ENCODE measurements at places on chromosomes 3 and 15.

- no peak for DNase-seq
Observed at GRCh38 chr15:101537483-101538080, 48.1 kb upstream of the PCSK6 start.

- DNase-seq: no peak
Observed at GRCh38 chr3:50617096-50617791, at the start of gene MAPKAPK3. MAPKAPK3 (plus strand) TSS chr3:50617151; CDS start chr3:50617566, 415 bp downstream.

DNA sequence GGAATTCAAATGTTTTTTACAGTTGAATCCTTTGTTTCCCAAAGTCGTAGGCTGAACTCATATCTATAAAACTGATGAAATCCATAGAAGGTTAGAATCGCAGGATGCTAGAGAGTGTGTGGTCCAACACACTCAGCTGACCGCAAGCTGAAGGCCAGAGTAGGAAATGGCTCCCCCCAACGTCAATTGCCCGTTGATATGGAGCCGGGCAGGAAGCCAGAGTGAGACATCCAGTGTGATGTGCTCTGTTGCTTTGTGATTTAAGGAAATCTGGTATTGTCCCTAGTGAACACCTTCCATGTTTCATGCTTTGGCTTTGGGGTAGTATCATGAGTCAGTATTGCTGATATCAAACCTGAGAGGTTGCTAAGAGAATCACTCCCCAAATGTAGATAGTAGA lies 5.8 kb upstream of the MEX3B start:
- DNase-seq: no peak

- no peak for DNase-seq
Observed at GRCh38 chr3:171874251-171874681, 31.1 kb downstream of the TMEM212 start.

DNA sequence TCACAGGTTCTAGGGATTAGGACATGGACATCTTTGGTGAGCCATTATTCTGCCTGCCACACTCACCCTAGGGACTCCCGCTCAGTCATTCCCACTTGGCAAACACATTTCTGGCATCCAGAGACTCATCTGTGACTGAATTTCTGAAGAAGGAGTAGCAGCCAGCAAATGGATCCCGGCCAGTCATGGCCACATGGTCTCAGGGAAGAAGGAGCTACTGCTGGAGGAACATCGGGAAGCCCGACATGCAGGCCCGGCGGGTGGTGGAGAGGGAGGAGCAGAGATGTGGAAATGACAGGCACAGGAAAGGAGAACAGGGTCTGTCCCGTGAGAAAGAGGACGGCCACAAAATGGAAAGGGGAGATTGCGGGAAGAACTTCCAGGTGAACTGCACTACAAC lies 65.4 kb downstream of the SEMA5B start:
- DNase-seq: no peak

DNA sequence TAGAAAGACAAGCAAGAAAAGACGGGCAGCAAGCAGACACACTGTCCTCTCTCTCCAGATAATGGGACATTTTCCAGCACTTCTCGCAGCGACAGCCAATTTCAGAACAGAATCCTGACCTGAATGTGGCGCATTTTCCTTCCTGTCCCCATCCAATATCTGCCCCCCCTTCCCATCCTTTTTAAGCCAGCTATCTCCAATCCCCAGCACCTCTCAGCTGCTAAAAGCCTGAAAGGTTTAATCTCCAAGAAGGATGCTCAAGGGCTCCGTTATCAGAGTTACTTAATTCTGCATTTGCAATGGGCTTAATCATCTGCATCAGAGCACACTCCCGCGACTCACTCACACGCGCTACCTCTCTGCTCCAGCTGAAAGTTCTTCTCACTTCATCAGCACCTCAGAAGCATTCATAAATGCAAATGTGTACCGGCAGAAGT lies 50.5 kb downstream of the SRGAP3 start:
- no peak for DNase-seq

- DNase-seq: no peak
Observed at GRCh38 chr3:128804811-128805155, 74.6 kb upstream of the ACAD9 start.

DNA sequence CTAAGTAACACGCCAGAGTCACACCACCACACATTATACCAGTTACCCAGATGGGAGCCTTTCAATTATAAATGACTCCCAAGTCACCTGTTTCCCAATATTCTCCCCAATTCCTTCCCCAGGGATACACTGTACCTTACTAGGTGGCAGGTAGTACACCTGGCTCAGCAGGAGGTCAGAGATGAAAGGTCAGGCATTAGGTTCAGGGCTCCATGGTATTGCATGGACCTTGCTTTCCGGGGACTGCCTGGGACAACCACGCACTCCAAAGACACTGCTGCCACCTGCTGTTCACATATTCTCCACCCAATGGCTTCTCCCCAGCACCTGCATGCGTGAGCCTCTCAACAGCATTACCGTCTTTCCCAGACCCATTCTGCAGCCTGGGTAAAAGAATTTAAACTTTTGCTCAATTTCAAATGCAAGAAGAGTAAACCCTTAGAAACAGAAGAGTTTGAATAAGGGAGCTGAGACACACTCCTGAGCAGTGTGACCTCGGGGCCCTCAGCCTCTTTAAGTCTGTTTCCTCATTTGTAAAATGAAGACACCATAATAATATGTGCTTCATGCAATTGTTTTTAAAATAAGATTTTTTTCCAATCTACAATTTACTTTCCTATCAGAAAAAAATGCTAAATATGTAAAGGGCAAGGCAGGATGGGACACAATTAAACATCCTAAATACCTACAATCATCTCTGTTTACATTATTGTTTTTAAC lies 28.0 kb upstream of the LACTB start:
- DNase-seq: peak; percentile 25

GRCh38 chr15:100114100-100114499 lies 227.7 kb downstream of the ADAMTS17 start:
- DNase-seq: no peak

DNA sequence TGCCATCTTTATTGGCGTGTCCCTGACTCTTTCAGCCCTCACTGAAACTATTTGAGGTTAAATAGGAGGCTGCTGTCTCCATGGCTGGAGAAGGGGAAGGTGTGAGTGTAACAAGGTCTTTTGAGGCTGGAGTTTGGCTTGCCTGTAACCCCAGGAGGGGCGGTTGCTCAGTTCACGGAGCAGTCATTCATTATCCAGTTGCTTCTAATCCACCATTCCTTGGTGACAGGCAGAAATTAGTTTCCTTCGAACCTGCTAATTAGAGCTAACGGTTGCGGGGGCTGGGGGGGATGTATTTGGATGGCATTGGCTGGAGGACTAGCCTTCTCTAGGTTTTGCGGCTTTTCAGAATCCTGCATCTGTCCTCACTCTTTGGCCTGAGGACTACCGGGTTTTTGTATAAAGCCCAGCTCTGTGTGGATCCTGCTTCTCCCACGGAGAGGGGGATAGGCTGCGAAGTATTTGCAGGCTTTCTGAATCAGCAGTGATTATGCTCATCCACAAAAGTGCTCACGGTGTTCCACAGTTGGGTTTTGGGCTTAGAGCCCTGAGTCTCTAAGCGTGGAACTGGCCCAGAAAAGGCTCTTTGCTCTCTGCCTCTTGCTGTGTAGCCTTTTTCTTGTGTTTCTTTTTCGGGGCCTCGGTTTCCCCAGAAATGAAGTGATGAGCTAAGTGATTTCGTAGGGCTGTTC lies 18.6 kb downstream of the FGD5 start:
- no peak for DNase-seq

DNA sequence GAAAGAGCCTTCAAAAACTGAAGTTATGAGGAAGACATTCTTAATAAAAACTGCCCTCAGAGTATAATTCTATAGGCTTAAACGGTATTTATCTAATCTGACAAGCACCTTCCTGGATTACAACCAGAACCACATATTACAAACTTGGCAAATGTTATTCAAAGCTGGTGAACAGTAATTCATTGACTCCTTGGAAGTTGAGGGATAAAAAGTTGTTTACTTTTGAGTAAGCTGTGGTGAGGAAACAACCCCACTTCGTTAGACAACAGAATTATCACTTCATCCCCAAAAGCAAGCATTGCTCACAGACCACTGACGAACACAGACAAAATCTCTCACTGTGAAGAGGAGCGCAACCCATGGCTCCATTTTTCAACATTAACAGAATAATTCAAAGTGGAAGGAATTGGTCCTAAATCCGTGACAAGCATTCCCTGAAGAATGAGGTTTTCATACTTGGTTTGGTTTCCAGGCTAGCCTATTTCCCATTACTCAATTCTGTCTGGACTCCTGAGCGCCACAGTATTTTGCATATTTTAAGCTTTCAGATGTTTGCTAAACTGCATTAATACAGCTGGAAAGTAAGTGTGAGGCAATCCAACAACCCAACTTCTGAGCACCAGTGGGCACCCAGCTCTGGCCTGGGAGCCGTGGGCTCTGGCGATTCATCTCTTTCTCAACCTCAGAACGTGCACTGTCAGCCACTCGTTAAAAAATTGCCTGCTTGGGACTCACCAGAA lies 32.7 kb downstream of the LRIG1 start:
- DNase-seq: no peak

GRCh38 chr3:172148241-172148640 lies 108.9 kb downstream of the FNDC3B start:
- DNase-seq: no peak

DNA sequence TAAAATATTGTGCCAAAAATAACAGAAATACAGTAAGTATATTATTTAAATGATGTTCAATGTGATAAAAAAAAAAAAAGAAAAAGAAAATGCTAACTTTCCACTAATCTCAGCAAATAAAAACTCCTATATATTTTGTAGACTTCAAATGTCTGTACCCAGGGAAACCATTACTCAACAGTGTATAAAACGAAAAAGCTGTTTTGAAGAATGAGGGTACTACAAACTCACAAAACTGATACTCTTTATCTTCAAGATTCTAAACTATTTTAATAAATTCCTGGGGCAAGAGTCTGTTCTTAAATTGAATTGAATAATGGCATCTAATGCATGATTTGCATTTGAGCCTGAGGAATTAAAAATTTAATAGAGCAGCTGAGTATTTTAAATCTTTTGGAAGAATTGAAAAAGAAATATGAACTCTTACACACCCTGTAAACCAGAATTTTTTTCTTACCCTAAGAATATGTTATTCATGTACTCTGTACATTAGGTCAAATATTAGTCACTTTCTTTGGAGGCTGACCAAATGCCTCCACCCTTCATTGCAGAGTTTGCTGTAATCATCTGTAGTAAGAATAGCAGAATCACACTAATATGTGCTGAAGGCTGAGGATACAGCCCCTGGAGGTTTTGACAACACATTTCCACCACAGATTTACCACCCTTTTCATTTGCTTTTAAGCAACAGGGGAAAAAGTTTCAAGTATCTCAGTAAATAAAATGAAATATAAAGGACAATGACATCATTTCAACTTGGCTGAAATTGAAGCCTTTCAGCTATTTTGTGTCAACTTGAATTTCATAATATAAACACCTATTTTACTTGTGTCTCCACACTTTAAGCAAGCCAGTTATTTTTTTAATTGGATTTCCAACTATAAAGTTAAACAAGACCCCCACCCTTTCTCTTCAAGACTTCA lies 79.7 kb downstream of the FBN1 start:
- no peak for DNase-seq

DNA sequence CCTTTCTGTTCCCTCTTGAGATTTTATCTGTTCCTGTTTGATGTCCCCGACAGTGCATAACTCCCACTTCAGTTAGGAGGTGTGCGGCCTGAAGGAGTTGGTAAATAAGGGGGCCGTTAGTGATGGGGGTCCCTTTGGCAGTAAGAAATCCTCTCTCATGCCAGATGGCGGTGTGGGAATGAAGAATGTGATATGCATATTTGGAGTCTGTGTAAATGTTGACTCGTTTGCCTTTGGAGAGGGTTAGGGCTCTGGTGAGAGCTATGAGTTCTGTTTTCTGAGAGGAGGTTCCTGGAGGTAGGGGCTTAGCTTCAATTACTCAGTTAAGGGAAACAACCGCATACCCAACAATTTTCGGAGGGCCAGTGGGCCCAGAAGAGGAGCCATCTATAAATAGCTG lies 38.8 kb upstream of the RNF7 start:
- DNase-seq: no peak

DNA sequence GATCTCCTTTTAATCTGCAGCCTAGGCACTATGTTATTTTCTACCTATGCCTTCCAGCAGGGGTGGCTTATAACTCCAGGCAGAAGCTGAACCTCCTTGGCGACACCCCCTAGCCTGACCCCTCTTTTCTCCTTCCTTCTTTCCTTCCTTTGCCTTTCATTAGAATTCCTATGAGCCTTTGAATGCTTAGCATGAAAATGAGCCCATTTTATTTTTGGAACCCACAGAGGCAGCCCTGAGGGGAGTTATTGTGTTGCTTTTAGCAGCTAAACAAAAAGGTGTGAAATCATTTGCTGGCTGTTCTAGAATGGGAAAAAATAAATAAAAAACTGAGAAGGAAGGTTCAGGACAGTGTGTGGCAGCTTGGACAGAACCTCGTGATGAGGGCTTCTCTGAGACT lies 164.6 kb upstream of the ICE2 start:
- DNase-seq: no peak

GRCh38 chr3:127803619-127804018 lies 18.7 kb downstream of the MGLL start:
- no peak for DNase-seq

DNA sequence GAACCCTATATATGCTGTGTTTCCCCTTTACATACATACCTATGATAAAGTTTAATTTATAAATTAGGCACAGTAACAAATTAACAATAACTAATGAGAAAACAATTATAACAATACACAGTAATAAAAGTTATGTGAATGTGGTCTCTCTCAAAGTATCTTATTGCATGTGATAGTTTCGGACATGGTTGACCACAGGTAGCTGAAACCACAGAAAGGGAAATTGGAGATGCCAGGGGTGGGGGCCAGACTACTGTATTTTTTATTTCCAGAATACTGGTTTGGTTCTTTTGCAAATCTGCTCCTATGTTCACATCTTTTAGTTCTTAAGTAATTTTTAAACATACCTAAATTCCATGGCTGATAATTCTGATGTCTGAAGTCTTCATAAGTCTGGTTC lies 40.7 kb downstream of the PTH1R start:
- DNase-seq: no peak

DNA sequence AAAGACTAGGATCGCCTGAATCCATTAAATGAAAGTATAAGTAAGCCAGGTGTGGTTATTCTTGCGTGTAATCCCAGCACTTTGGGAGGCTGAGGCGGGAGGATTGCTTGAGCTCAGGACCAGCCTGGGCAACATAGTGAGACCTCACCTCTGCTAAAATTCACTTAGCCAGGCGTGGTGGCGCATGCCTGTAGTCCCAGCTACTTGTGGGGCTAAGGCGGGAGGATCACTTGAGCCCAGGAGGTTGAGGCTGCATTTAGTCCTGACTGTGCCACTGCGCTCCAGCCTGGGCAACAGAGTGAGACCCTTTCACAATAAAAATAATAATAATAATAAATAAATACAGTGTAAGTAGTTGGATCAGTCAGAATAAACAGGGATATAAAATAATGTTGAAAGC lies 25.5 kb upstream of the HYKK start:
- no peak for DNase-seq

GRCh38 chr3:136141891-136142290 lies 54.2 kb downstream of the MSL2 start:
- no peak for DNase-seq

GRCh38 chr3:57927916-57928315 lies 80.3 kb upstream of the FLNB start:
- no peak for DNase-seq

All from activated CD4-positive, CD25-positive, alpha-beta regulatory T cell treated with anti-CD3 and anti-CD28 coated beads, Interleukin-2, amount 50 U/mL, for 16 hours (primary cell).